ENCODE measurements at places on chromosomes 1 and 21.

- DNase-seq: no peak
Observed at GRCh38 chr1:9486466-9487140, 52.7 kb upstream of the SLC25A33 start.

DNA sequence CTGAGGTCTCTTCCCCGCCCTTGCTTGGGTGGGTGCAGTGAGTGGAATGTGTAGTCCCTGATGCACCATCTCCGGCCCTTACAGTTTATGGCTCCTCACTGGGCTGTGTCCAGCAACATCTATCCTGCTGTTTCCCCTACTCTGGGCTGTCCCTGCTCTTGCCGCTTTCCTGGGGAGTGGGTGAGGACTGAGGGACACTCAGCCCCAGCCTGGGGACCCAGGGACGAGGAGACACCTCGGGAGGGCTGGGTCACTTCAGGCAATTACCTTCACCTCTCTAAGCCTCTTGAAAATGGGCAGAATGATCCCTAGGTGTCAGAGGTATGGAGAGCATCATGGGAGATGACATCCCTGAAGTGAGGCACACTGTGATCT is 13.6 kb upstream of the LRP8 start:
- no peak for DNase-seq

GRCh38 chr1:92791487-92792066 is 6.7 kb upstream of the EVI5 start:
- DNase-seq: no peak

GRCh38 chr1:209406168-209406567 is 177.3 kb upstream of the CAMK1G start:
- no peak for DNase-seq

DNA sequence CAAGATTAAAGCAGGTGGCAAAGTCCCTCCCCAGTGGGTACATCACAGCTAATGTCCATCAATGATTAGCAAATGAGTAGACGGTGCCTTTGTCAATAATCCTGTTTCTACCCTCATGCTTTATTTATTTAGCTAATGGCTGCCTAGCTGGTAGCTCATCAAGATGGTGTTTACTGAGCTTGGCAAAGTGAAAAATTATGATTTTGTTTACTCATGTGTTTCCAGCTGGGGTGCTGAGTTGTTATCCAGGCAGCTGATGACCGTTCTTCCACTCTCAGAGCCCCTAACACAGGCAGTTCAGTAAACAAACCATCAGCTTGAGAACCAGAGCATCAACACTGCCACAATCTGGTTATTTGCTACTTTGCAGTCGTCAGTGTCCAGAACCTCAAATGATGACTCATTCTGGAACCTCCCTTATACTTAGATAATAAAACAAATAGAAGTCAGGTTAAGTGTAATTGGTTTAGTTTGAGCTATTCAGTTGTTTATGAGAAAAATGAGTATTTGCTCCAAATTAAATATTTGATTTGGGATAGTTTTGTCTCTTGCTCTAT is 163.9 kb downstream of the ST6GALNAC5 start:
- DNase-seq: peak; percentile 14
